Common myeloid progenitor, CD34-positive (primary cell): ENCODE measurements at places on chromosomes 6 and 20.

- DNase-seq: no peak
Observed at GRCh38 chr6:56145616-56146015, 101.8 kb downstream of the COL21A1 start.

DNA sequence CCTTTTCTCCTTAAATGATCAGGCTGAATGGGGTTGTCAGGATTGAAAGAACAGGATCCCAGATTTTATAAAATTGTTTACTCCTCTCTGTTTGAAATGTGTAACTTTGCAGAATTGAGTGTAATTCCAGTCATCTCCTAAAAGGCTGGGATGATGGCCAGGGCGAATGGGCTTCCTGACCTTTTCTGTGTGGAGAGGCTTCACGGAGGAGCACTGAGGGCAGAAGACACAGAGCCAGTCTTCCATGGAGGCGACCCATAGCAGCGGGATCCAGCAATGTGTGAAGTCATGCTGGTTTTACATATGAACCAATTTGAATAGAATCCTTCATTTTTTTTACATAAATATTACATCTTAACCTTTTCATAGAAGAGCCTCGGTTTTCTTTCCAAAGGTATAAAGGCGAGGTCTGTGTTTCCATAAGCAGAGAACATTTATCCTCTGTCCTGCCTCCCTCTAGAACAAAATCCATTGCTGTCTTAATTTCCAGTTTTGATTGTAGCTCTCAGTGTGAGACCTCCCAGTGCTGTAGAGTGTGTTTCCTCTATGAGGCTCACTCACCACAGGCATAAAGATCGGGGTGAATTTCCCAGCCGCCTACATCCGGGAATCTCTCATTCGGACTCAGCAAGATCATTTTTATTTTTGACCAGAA lies 369.7 kb upstream of the FLRT3 start:
- DNase-seq: no peak

- no peak for DNase-seq
Observed at GRCh38 chr6:165183071-165183470, 126.3 kb downstream of the C6orf118 start.

GRCh38 chr6:122803171-122803661 lies 14.2 kb downstream of the SMPDL3A start:
- DNase-seq: no peak

DNA sequence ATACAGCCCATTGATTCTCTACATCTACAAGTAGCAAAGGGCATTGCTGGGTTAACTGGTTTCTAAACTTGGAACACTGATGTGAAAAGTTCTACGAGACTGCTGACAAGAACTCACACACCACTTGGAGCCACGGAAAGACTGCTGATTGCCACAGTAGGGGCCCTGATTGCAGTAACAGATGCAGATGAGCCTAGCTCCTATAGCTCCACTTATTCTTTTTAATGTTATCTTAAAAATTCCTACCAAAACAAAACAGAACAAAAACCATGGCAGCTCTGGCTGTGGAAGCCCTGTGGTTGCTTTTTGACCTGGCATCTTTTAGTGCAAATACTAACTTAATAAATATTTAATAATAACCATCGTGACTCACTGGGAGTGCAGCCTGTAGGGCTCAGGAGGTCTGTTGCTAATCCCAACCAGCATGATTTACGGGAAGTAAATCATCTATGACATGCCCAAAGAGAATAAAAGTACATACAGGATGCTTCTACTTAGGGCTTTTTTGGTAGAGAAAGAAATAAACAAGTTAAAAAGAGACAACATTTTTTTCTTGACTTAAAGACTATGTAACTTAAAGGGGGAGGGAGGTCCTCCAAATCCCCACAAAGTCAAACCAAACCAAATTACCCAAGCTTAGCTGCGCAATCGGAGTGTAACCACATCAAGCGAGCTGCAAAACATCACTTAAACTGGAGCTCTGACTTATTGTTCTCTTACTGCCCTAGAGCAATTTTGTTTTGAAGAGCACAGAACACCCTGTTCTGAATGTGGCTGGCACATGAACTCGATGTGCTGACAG lies 87.2 kb downstream of the FKBP5 start:
- peak; percentile 66 for DNase-seq

DNA sequence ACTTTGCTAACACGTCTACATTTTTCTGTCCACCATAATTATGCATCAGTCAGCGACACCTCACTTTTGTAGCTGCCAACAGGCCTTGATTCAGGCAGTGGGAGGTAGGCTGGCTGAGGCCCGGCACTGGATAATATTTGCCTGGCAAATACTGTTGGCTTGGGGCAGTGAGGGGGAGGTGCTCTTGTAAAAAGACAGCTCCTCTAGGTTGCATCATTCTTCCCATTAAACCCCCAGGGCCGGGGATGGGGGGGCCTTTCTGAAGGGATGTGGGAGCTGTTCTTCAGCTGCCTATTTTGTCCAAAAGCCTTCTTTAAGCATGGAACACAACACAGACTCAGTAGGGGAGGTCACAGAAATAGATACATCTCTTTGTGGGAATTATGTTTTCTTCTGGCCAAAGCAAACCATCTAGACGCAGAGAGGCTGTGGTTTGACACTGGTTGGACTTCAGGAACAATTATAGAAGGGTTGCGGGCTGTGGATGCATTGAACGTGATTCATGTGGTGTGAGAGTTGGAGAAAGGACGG lies 338.3 kb upstream of the NT5E start:
- no peak for DNase-seq

GRCh38 chr20:5890773-5891441 lies 59.4 kb downstream of the TRMT6 start:
- DNase-seq: no peak

DNA sequence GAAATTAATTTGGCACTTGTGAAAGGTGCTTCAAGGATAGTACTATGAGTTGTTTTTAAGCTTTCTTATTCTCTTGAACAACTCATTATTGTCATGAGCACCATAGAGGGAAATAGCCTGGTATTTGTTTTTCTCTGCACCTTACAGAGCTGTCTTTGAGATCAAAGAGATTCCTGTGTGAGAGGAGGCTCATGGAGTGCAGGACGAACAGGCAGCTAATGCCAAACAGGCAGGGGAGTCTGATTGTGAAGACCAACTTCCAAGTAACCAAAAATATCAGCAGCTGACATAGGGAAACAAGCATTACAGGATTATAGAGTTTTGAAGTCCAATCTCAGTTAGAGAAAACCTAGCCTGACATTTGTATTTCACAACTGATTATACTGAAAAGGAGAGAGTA lies 110.6 kb upstream of the TENT5A start:
- no peak for DNase-seq

DNA sequence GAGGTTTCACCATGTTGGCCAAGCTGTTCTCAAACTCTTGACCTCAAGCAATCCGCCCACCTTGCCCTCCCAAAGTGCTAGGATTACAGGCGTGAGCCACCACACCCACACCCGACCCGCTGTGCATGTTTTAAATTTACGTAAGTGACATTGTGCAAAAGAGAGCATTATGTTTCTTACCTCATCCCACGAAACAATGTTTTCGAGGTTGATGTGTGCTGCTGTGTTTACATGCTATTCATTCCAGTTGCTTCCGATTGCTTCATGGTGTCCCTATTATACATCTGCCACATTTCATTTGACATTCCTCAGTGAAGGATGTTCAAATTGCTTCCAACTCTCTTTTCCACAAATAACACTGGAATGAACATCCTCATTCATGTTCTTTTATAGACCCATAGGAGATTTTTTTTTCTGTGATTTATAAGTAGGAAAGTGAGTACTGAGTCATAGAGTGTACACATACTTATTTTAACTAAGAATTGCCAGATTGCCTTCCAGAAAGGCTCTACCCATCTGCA lies 403.9 kb upstream of the JARID2 start:
- DNase-seq: no peak

DNA sequence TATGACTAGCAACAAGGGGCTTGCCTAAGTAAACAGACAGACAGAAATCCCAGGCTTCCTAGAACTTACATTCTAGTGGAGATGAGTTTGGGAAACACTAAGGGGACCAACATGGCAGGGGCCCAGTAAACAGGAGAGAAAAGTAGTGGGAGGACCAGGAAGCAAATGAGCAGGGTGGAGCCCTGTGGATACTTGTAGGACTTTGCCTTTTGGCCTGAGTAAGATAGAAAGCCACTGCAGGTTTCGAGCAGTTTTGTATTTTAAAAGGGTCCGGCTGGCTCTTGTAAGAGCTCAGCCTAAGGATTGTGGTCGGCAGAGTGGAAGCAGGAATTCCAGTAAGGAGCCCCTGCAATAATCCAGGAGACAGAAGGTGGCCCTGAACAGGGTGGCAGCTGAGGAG lies 125.5 kb downstream of the MAP3K7 start:
- no peak for DNase-seq

DNA sequence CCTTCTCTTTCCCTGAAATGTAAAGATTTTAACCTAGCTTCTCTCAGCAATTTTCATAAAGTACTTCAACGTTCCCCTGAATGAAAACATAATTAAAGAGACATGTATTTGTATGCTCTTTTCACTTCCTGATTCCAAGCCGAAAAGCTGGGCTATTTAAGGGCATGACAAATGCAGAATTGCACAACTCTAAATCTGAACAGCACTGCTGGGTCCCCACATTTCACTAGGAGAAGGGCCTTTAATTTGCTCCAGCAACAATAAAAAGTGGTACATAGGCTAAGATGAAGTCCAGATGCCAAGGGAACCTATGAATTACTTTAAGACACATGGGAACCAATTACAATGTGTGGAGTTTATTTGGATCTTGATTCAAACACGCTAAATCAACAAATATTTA lies 42.0 kb downstream of the IRAK1BP1 start:
- peak; percentile 47 for DNase-seq

- no peak for DNase-seq
Observed at GRCh38 chr6:51657491-51657890, 429.9 kb downstream of the PKHD1 start.

DNA sequence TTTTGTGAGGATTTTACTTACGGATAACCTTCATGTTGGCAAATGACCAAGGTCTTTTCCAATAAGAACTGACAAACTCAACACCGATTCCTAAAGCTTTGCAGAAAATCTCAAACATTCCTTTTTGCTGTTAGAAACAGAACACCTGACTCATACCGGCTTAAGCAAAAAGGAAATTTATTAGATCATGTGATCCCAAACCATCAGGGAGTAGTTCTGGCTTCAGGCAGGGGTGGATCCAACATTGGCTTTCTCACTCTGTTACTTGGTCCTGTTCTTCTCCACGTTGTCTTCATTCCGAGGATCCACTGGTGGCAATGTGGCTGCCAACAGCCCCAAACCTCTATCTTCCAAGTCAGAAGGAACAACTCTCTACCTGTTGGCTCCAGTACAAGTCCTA lies 95.9 kb upstream of the PMEPA1 start:
- no peak for DNase-seq

DNA sequence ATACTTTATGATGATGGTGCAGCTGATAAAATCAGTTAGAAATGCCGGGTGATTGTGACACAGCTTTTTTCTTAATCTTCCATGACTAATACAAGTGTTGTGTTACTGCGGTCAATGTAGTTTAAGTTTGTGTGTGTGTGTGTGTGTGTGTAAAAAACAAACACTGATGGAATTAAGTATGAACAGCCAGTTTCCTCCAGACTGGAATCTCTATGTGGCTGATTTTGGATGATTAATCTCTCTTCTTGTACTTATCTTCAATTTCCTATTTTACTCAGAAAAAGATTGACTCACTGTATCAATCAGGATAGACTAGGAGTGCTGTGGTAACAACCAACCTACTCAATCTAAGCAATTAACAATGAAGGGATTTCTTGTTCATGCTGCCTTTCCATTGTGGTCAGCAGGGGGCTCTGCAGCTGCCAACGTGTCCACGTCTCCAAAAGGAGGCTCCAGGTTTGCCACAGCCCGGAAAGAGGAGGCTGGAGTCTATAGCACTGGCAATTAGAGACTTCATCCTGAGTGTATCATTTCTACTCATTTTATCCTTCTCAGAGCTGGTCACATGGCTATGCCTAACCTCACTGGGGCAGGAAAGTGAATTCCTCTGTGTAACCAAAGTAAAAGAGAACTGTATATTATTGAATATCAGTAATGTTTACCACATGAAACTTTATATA lies 107.7 kb downstream of the CD109 start:
- DNase-seq: peak; percentile 23

DNA sequence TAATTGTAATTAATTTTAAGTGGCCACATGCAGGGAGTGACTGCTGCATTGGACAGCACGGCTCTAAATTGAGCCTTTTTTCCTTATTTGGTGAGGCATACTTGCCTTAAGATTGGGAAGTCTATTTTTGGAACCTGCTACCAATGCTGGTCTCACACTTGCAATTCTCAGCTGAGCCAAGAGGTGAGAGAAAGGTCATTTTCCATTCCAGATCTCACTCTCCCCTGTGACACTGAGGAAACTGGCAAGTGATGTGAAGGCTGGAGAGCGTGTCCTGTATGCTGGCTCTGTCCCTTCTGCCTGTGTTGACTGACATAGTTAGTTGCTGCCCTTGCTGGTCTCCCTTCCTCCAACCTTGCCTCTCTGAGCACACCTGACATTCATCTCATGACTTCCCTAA lies 735 bp upstream of the MOG start:
- no peak for DNase-seq

- DNase-seq: no peak
Observed at GRCh38 chr6:125192610-125192930, 39.0 kb downstream of the TPD52L1 start.

- peak; percentile 52 for DNase-seq
Observed at GRCh38 chr20:4949833-4950178, 51.5 kb downstream of the SLC23A2 start.

DNA sequence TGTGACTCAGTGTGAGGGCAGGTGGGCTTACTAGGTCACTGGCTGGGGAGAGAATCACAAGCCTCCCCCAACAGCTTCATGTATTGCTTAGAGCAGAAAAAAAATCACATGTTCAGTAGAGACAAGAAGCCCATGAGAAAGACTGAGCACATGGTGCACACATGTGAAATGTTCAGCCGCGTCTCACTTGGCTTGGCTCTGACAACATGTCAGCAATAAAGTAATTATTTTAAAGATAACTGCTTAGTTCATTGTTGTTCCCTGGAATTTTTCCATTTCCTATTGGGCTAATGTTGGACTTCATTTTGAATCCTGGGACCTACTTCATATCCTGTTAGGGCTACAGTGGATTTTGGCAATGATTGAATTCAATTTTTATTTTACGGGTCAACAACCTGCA lies 222.6 kb downstream of the C6orf118 start:
- no peak for DNase-seq

DNA sequence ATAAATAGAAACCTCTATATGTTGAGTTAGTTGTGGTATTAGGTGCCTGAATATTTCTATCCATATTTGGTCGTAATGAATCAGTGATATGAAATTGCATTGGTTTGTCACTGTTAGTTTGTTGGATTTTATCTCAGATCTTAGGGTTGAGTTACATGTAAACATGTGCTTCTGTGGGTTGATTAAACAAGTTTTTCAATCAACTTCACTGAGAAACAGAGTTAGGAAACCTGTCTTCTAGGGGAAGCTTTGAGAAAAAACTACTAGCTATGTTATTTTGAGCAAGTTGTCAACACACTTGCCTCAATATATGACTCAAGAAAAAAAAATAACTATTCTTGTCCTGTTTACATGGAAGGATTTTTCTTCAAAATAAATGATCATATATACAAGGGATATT lies 14.8 kb upstream of the ADGB start:
- DNase-seq: no peak

GRCh38 chr20:36367907-36368799 lies 62.0 kb downstream of the DLGAP4 start:
- no peak for DNase-seq
